ENCODE measurements at places on chromosomes 11 and 22.

- no peak for DNase-seq
Observed at GRCh38 chr11:131063638-131064037, 147.4 kb upstream of the SNX19 start.

GRCh38 chr11:16136792-16137390, 219.5 kb downstream of the SOX6 start:
- DNase-seq: no peak

- no peak for DNase-seq
Observed at GRCh38 chr11:121106812-121107211, 5.8 kb downstream of the TECTA start.

- DNase-seq: no peak
Observed at GRCh38 chr11:44308923-44309477, 939 bp downstream of the ALX4 start.

DNA sequence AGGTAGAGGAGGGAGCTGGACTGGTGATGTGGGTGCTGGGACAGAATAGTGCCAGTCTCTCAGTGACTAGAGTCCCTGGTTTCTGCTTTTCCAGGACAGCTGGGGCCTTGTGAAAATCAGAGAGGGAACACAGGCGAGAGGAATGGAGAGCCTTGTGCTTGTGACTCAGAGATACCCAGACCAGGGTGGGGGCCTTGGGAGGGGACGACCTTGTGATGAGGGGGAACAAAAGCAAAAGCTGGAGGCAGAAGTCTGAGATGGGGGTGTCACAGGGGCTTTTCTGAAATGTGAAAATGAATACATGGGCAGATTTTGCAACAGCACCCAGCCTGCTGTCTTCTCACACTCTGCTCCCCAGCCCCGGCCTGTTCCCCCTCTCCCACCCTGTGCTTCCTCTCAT, 3.4 kb upstream of the NR1H3 start:
- DNase-seq: no peak

GRCh38 chr11:10116588-10116987, 177.4 kb downstream of the SBF2 start:
- DNase-seq: no peak

DNA sequence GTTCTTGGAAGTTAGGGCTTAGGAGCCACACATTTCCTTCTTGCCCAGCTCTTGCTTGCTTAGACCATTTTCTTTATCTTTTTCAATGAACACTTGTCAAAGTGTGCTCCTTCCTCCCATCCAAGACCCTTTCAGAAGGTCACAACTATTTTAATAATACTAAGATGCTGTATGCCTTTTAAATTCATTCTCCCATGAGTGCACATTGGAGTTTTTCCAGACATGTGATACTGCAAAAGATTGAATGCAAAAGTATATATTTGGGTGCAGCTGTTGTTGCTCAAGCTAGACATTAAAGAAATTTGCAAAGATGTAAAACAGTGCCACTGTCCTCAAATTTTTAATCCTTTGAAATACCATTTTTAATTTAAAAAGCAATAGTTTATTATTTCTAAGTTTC, 69.3 kb upstream of the TNRC6B start:
- no peak for DNase-seq

Measured in RWPE1 (cell line).